ENCODE measurements at places on chromosomes 12 and 14.

GRCh38 chr12:52826611-52827498 is 7.3 kb downstream of the KRT79 start:
- no peak for ATAC-seq

GRCh38 chr12:32211900-32212156 is 105.2 kb downstream of the BICD1 start:
- no peak for ATAC-seq

DNA sequence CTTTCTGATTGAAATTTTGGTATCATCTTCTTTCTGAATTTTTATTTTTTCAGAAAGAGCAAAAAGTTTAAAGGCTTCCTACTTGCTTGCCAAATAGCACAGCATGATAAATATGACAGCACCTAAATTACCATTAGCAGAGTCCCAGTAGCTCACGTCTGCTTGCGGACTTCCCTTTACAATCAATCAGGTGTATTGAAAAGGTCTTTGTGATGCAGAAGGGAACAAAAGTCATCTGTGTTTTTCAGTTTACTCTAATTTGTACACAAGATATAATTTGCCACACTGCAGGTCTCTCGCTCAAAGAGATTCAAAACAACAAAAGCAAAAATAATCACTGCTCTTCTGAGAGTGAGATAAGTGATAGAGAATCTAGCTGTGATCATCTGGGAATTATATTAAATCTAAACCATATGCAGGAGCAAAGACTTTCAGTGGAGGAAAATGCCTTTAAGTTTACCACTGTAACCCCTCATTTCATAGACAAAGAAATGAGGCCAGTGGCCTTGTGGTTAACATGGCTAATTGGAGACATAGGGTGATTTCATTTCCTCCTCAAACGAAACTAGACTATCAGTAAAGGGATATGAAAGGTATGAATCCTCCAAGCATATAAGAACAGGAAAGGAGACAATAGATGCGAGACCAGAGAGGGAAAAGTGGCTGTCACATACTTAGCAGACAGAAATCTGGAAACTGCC is 240.8 kb upstream of the TMPO start:
- no peak for ATAC-seq

DNA sequence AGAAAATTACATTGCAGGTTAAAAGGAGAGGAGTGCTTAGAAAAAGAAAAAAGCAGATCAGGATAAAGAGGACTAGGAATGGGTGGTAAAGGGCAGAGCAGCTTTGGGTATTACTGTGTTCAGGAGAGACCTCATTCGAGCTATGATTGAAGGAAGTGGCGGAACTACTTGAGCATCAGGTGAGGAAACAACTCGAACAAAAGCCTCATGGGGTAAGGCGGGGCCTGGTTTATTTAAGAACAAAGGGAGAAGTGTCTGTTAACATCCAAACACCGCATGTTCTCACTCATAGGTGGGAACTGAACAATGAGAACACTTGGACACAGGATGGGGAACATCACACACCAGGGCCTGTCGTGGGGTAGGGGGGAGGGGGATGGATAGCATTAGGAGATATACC is 444.6 kb upstream of the CCDC196 start:
- no peak for ATAC-seq

DNA sequence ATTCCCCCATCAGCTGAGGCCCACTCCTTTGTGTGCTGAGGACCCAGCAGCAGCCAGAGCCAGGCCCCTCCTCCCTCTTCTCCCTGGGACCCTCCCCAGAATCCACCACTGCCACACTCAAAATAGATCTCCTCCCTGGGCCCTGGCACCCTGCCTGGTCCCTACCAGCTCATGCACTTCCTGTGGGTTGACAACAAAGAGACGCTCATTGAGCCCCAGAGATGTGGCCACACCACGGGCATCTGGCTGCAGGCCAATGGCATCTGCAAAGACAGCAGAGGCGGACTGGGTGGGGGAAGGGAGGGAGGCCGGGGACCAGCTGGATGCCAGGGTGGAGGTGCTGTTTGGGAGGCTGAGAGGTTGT is 16.0 kb upstream of the ENDOU start:
- peak; percentile 4 for ATAC-seq

- no peak for ATAC-seq
Observed at GRCh38 chr12:107541001-107541705, 144.4 kb upstream of the PWP1 start.

DNA sequence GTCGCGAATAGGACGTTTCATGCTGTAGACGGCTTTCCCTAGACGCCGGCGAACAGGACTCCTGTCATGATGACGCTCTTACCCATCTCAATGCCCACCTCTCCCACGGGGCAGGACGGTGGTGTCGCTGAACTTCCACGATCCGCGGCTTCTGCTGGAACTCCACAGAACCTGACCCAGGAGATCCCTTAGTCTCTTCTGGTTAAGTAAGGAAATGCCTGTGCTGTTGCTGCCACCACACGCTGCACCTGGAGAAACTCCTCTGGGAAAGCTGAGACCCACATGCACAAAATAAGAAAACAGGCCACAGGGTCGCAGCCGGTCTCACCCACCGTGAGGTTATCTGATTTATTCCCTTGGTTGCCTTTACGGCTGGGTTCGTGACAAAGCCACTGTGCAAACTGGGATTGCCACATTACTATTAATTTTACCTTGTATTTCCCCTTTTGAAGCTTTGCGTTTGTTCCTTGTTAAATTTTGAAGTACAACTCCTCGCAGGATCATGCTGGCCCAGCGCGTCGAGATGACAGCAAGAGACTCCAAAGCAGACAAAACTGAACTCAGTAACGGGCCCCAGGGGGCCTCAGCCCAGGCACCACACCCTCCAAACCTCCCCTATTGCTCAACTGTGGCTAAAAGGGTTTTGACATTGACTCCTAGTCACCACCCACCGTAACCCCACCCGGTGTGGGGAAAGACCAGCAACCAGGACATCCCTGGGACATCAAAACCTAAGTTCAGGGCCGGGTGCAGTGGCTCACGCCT is 9.2 kb upstream of the MMP17 start:
- ATAC-seq, result no peak

DNA sequence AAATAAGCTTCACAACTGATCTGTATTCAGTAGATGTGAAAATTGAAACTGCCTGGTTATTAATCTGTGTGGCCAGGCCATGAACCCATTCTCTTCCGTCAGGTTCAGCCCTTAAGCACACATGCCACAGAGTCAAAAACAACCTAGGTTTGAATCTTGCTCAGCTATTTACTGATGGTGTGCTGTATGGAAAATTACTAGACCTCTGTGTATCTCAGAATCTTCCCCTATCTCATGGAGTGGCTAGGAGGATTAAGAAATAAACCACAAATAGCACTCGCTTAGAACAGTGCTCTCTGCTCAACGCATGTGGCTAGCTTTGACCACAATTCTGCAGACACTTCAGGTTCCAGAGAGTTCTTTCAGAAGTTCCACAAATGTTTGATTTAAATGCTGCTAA is 240.7 kb upstream of the PLEKHG7 start:
- ATAC-seq, result peak; percentile 49

DNA sequence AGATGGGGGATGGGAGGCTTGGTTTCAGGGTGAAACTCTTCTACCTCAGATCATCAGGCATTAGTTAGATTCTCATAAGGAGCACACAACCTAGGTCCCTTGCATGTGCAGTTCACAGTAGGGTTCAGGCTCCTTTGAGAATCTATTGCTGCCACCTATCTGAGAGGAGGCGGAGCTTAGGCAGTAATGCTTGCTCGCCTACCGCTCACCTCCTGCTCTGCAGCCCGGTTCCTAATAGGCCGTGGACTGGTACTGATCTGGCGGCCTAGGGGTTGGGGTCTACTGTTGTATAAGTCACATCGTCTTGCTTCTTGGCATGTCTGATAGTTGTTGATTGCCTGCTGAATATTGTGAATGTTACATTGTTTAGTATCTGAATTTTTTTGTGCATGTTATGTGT is 12.2 kb downstream of the SCYL2 start:
- ATAC-seq, result no peak

DNA sequence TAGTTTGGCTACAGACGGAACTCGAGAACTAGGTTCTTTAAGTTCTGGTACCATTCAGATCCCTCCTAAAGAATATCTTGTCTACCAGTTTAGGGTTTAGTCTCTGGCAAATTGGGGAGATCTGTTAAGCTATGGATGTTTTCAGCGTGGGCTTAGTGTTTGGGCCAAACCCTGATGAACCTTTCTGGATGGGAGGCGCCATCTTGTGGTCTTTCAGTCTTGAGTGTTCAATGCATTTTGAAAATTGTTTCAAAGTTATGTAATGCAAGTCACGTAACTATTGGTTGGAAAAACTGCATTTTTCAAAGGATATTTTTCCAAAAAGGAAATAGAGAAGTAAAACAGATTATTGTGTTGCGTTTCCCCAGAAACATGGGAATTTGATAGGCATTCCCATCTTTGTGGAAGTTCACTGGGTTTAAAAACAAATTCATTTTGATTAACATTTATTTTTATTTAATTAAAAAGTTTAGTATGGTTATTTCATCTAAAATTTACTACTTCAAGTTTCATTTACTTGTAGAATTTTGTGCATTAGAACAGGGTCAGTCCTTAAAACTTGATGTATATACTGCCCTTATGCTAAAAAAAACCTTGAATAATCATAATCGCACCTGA is 169.0 kb downstream of the PRIMA1 start:
- ATAC-seq, result no peak

DNA sequence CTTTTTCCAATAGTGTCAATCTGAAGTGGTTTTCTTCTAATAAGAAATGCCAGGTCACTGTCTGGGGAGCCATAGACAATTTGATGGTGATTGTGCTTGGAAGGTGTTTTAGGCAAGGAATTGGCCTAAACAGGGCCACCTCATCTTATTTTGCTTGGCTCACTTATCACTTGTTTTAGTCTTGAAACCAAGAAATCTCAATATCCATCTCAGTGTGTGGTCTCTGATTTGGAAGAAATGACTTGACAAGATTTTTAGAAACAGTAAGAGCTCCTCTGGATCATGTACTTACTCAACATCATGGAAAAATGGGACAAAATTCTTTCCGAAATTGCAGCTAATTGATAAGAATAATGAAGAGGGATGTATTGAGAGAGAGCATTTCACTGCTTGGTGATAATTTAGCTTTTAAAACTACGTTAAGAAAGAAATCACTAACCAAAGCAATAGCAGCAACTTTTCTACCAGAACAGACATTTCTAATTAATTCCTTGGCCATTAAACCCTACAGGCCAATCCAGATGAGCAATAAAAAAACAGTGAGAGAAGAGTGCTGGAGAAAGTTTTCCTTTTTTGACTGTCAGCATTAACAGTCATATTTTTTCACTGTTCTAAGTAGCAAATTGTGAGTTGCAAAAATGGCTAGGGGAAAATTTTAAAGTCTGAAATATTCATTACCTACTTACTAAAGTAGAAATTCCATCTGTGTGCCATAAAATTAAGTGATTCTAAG is 157.3 kb downstream of the AEBP2 start:
- no peak for ATAC-seq

DNA sequence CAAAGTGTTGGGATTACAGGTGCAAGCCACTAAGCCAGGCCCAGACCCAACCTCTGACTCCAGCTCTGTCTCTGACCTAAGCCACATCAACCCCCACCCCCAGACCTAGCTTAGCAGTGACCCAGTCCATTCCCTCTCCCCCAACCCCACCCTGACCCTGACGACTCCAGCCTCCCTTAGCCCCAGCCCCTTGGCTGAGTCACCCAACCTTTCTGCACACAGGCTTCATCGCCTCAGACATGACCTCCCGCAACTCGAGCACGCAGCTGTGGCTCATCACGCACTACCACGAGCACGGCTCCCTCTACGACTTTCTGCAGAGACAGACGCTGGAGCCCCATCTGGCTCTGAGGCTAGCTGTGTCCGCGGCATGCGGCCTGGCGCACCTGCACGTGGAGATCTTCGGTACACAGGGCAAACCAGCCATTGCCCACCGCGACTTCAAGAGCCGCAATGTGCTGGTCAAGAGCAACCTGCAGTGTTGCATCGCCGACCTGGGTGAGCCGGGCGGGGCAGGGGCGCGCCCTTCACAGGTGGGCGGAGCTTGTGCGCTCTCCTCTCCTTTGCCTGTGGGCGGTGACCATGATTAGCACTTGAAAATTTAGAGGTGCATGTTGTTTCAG is 7.8 kb downstream of the ACVRL1 start:
- ATAC-seq, result no peak

- peak; percentile 68 for ATAC-seq
Observed at GRCh38 chr12:122793685-122794106, 19.3 kb downstream of the CCDC62 start.

DNA sequence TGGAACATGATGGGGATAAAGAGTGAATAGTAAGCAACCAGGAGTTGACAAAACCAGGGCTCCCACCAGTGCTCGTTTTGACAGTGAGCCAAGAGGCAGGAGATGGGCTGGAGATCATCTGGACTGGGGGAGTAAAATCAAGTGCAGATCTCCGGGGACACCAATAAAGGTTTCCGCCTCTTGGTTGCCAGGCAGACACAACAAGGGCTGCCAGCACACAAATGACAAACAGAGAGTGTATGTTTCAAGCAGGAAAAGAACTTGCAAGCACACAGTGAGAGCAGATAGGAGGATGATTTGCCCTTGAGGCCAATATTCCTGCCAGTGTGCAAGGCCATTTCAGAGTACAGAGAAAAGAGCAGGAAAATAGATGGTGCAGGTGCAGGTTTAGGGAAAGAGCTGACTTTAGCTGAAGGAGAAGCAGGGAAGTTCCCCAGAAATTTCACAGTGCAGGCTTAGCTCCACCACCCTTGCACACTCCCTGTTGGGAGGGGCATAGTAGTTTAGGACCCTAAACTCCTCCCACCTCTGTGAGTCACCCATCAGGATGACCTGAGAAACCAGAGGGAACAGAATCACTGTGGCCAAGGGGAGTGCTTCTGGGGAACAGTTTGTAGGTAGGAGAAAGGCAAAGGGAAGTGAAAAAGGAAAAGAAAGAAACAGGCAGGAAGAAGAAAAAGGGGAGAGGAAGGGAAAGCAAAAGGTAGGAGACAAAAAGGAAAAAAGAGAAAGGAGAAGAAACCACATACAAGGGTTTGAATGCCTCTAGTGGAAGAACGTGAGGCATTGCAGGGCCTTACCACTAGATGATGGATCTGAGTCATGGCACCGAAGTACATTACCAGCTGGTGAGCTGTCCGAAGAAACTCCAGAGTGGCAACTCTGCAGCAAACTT is 404.4 kb downstream of the SLC6A15 start:
- ATAC-seq, result peak; percentile 95

DNA sequence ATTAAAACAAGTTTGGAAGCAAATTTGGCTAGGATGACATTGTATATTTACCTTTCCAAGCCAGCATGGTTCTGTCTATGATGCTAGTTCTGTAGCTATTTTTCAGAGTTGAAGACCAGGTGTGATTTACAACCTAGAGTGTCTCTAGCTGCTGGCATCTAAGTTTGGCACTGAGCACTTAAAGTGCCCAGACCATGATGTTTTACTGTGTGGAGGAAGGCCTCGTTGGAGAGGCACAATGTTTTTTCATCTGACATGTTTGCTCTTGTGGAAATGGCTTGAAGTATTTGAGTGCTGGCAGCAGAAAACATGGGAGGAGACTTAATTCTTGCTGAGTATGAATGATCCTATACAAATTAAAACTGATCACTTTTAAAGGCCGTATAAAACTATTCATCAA is 13.0 kb upstream of the C12orf71 start:
- ATAC-seq, result peak; percentile 81

GRCh38 chr14:81385419-81385818 is 14.7 kb downstream of the STON2 start:
- no peak for ATAC-seq

GRCh38 chr12:29695800-29696199 is 87.9 kb downstream of the TMTC1 start:
- no peak for ATAC-seq

GRCh38 chr14:42513837-42514236 is 907.2 kb downstream of the LRFN5 start:
- ATAC-seq, result no peak

- ATAC-seq, result no peak
Observed at GRCh38 chr14:38004610-38004879, 203.2 kb upstream of the SSTR1 start.

All from esophagus mucosa (tissue), 1 donor.